ENCODE measurements at places on chromosomes 2 and 18. TPM values are rescaled to one million over a fixed set of nuclear protein-coding genes. Genes with fewer than 3 reads are reported as not detected.

DNA sequence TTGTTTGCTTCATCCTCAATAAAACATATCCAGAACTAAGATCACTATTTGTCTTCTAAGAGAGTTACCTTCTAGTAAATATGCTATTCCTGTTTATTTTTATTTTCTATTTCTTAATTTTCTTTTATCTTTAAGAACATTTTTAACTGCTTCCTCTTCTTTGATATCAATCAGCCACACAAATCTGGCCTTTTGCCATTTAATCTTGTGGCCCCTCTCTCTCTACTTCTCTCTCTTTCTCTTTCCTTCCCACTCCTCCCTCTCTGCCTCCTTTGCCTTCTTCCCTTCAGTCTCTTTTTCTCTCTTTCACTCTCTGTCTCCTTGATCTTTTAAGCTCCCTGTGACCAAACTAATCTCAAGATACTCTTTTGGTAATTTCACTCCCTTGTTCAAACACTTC is 108.4 kb downstream of the GRB14 start:
- no peak for DNase-seq

GRCh38 chr2:163132850-163133249 is 294.3 kb upstream of the KCNH7 start:
- no peak for DNase-seq

DNA sequence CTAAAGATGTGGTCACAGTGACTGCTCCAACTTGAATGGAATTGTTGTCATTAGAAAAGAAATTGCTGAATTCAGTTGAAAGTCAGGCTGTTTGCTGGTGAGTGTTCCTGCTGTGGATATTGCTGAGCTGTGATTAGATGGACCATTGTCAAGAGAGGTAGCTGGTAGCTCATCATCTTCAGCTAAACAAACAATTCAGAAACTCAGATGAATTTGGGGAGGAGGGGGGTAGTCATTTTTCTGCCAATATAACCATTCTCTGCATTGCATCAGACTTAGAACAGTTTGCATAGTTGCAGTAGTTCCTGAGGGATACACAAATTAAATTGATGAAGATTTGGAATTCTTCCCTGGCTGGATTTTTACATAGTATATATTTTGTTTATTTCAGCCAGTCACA is 108.3 kb downstream of the MTCL1 start:
- DNase-seq = no peak

DNA sequence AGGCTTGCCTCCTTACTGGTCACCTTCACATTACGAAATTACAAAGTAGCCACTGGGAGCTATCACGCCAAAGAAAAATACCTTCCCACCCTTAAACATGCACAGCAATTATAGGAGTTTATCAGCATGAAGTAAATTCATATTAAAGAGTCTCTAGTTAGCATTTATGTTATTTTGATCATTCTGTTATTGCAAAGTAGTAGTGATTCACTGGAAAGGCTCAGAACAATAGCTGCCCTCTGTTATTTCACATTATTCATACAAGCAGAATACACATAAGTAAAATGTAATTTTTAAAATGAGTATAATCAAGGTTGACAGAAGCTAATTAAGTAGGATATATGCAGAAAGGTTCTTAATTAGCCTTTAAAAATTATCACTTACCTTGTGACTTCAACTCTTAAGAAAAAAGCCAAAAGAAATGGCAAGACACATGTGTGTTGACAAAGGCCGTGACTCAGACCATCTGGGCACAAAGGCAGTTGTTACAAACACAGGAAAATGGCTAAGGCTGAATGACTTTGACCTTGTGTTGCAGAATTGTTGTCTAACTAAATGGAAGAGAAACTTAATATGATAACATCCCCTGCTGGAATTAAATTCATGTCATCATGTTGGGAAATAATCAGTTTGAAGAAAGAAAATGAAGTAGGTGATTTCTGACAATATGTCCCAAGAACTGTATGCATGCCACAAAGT is 108.3 kb downstream of the ARL6IP6 start:
- no peak for DNase-seq

The TFPI gene
- total RNA-seq = 7.0 TPM

The PLEKHH2 gene
- total RNA-seq = 5.9 TPM

The C18orf63 gene
- total RNA-seq = not detected

The CDKL4 gene
- not detected for total RNA-seq

The CFAP65 gene
- 4.4 TPM for total RNA-seq
